ENCODE measurements at places on chromosomes 4 and X.
A peak's percentile ranks its signal among the peaks of the same experiment; 100 is the strongest.

DNA sequence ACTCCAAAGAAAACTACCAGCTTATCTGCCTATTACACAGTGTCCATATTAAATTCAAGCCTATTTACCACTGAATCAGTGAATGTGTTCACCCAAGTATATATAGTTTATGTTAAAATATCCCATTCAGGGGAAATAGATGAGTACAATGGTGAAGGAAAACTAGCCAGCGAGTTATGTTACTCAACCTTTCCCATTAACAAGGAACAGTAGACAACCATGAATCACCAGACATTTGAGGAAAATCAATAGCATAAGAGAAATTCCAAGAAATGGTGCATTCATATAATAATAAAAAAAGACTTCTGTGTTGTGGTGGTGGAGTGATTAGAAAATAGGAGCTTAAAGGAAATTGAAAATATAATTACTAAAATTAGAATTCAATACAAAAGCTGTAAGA is 21.3 kb downstream of the IQCM start:
- DNase-seq = no peak

- DNase-seq = no peak
Measured at GRCh38 chrX:110133735-110134370, 130.9 kb downstream of the TMEM164 start.

- DNase-seq = no peak
Measured at GRCh38 chr4:87387237-87387636, 3.8 kb downstream of the HSD17B11 start.

DNA sequence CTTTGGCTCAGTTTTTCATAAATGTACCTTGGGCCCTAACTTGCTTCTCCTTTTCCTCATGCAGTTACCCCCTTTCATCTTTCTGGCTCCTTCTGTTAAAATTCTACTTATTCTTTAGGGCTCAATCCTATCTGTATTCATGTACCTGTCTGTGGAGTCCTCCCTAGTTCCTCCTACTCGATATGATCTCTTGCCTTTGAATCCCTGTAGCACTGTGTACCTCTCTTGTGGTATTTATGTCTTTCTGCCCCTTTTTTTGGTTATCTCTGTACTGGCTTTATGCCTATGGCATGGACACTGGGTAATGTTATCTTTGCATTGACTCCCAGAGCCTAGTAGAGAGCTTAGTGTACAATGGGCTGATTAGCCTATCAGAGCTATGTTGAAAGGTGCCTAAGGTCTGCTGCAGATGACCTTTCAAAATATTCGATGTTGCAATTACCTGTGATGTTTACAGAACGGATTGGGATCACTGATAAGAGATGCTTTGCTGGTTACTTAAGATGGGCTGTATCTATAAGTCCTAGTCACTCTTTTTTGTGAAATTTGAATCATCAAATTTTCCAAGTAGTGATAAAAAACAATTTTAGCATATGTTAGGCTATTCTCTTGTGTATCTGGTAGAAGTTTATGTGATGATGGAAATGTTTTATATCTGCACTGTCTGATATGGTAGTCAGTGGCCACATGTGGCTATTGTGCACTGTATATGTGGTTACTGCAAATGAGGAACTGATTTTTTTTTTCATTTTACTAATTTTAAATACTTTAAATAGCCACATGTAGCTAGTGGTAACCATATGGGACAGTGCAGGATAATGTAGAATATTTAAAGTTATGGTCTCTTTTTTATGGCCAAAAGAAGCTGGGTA is 33.5 kb downstream of the TMEM164 start:
- DNase-seq = no peak

- no peak for DNase-seq
Measured at GRCh38 chrX:124373348-124373747, 27.0 kb downstream of the SH2D1A start.

DNA sequence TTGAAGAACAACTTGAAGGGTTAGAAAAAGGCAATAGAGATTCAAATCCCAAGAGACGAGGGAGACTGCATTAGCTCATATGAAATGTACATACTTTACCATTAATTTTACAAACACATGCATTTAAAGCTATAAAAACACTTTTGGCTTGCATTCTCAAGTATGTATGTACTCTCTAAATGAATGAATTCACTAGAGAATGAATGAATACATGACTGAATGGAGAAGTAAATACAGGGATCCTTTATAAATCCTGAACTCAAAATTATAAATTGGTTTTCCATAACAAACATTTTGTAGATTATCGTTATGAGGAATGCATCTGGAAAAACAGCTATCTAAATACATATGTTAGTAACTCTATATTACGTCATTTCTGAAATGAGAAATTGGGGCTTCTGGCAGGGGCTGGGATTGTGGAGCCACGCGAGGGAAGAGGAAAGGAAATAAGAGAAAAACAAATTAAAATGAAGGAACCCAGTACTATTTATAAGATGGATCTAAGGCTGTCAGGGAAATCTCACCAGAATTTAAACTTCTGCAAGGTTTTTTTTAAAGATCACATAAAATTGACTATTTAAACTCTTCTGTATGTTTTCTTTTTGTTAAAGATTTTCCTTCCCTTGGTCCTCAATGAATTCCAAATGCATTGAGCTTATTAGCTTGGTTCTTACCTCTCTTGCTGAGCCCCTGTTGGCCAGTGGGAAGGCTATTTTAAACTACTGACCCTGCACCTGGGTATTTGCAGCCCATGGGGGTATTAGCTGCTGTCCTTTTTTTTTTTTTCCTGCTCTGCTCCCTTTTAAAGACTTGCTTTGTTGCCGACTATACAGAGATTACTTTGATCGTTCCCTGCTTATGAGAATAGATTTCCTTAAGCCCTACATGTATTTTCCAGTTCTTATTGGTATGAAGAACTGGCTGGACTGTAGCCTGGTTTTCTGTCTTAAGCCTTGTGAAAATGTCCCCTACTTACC is 207.8 kb downstream of the ADGRL3 start:
- DNase-seq = no peak

DNA sequence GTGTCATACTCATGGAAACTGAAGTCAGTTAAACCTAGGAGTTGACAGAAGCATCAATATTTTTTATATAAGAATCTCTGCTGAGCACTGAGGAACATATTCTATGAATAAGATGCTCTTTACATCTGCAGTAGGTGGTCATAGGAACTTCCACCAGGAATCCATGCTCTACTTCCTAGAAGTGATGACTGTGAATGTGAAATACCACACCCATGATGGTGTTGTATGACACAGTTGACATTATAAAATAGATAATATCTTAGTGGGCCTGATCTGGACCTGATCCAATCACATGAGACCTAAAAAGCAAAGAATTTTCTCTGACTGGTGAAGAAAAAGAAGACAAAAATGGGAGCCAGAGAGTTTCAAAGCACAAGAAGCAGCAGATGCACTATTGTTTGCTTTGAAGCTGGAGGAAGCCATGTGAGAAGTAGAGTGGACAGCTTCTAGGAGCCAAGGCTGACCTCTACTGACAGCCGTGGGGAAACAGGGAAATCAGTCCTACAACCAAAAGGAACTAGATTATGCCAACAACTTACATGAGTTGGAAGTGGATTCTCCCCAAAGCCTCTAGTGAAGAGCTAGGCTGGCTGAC is 68.6 kb upstream of the HS3ST1 start:
- no peak for DNase-seq

DNA sequence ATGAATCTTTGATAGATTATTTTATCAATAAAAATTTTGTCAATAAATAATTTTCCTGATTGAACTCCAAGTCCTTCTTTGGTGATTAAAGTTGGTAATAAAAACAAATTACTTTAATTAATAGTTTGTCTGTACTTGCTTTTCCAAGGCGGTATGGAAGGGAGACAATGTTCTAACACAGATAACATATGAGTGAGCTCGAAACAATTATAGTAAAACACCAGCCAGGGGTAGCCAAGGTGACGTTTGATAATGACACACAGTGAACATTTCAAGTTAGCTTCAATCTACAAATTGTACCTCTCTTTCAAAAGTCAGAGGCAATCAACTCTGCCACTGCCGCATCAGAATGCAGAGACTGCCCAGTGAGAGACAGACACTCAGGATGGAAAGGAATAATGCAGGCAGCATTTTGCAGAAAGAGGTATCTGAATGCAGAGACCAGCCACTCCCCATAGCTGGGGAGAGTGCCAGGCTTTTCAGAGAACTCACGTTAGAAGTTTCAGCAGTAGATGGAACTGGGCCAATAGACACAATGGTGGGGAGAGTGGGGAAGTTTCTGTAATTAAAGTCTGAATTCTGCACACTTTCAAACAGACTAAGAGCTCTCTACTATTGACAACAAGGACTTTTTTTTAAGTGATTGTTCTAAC is 18.1 kb upstream of the ATOH1 start:
- DNase-seq = no peak

GRCh38 chr4:180314972-180315371 is 1928.2 kb upstream of the TENM3 start:
- no peak for DNase-seq

DNA sequence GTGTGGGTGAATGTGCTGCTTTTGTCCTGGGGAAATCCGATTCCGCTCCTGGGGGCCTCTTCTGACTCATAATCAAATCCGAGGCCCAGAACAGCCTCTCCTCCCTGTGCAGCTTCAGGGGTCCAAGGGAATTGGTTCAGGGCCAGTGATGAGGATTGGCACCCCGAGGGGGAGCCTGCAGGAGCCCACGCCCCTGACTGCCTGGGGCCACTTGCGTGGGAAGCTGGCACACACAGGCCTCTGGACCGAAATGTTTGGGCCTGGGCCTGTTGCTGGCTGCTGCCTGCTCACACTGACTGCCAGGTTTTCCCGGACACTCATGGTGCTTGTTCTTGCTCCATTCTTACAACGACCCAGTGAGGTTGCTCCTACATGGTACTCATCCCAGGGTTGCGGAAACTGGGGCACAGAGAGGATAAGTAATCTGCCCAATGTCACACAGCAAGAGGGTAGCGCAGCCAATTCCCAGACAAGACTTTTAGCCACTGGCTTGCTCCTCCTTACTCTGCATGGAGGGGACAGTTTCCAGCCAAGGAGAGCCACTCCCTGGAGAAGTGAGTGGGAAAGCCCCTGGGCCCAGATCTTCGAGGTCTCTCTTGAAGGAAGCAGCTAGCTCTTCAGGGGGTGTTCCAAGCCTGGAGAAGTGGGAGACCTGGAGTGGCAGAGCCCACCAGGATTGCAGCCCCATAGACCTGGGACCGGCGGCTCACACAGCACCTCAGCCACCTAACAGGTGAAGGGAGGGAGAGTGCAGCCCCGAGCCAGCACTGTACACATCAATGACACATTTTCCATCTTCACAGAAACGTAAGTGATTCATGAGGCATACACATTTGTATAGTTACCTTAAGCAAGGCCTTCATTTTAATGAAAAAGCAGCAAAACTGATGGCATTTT is 20.3 kb downstream of the CFAP99 start:
- DNase-seq = no peak

GRCh38 chr4:79217025-79217424 is 108.8 kb downstream of the NAA11 start:
- DNase-seq = no peak

- DNase-seq = no peak
Measured at GRCh38 chrX:3501833-3502535, 155.5 kb upstream of the MXRA5 start.

GRCh38 chr4:106587558-106587957 is 219.0 kb upstream of the GIMD1 start:
- peak; percentile 41 for DNase-seq

Data from RKO (cell line).